ENCODE measurements at places on chromosomes 1 and 21.

DNA sequence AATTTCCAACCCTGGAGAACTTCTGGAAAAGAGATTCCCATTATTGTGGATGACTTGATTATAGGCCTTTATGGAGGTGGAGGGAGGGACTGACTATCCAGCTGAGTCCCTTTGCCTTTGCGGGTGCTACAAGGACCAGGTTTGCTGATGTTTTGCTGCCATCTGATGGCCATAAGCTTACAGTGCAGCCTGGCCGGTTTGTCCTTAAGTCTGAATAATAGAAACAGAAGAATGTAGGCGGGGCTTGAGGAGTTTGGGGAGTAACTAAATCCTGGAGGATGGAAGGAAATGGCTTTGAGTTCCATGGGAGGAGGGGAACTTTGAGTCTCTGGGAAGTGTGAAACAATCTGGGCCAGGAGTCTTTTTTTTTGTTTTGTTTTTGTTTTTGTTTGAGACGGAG, 55.7 kb upstream of the CD1D start:
- peak; percentile 76 for DNase-seq

- no peak for DNase-seq
These were observed 17.4 kb upstream of the IFNAR2 start for GRCh38 chr21:33212159-33212851.

DNA sequence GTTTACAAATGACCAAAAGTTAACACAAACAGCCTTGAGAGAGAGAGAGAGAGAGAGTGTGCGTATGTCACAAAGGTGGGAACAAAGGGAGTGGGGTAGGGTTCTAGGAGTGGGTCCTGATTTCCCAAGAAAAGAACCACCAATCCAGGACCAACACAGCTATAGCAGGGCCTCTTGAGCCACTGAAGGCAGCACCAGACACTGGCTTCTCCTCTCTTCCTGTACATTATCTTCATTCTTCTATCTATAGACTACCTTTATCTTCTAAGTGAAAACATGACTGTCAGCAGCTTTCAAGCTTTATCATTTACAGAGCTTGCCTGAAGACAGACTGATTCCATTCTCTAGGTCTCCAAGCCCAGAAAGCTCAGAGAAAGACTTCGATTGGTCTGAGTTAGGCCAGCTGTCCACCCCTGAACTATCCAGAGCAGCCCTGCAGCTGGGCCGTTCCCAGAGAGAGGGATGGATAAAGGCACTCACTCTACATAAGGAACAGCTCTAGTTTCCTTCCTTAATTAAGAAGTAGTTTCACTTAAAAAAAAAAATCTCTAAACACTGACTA, 11.2 kb downstream of the ALG14 start:
- no peak for DNase-seq

GRCh38 chr1:111624382-111624781, 4.8 kb downstream of the RAP1A start:
- DNase-seq, result no peak
